ENCODE measurements at places on chromosomes 1 and 21.

DNA sequence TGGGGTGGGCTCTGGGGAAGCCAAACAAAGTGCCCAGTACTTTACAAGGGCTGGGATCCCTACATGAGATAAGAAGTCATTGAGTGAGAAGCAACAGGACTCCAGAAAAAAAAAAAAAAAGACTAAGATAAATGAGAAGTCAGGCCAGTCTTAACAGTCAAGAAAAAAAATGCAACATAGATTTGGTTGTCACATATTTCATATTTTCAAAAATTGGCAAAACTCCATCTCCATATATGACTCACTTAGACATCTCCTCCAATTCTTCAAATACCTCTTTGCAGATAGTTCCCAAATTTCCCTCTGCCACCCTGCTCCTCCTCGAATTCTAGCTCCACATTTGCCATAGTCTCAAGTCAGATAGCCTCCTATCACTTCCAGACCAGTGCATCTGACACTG is 20.9 kb upstream of the SIPA1L2 start:
- no peak for DNase-seq

DNA sequence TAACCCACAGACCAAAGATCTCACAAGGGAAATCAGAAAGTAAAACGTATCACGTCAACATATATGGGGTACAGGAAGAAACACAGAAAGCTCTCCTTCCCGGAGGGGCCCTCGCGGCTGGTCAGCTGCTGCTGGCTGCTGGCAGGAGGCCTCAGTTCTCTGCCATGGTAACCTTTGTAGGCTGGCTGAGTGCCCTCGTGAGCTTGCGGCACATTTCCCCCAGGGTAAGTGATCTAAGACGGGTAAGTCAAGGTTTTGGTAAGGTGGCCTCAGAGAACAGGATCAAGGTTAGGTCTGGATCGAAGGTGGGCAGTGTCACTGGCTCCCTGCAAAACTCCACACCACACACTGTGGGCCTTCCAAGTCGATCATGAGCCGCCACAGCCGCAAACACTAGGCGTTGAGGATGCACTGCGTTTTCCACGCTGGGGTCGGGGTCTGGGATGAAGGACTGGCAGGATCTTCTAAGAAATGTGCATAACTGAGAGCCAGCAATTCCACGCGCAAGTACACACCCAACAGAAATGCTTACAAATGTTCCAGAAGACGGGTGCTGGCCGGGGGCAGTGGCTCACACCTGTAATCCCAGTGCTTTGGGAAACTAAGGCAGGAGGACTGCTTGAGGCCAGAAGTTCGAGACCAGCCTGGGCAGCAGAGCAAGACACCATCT is 33.9 kb downstream of the WDR4 start:
- DNase-seq, result no peak

DNA sequence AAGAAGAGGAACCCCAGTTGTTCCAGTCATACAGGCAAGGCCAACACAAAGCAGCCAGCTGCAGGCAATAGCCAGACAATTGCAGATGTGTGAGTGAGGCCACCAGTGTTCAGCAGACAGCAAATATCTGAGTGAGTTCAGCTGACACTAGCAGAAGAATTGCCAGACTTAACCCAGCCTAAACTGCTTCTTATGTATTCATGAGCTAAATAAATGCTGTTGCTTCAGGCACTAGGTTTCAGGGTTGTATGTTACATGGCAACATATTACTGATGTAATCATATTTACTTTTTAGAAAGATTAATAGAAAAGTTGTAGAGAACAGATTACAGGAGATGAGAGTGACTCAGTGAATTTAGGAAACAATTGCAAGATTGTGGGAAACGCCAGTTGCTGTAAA is 129.8 kb upstream of the CHODL start:
- DNase-seq, result no peak

DNA sequence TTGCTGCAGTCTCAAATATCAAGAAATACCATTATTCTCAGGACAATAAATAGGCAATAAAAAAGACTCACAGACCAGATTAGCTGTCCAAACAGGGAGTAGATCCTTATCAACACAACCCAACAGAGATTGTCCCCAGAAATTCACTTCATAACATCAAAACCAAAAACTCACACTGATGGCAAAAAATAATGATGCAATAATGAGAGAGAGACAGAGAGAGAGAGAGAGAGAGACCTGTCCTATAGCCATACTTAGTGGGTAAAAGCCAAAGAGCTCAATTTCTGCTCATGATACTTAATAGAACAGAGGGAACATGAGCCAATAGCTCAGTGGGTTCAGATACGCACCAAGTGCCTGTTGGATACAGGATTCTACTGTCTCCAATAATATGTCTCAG is 244.5 kb downstream of the FAM72C start:
- no peak for DNase-seq

GRCh38 chr1:2503554-2504224 is 22.7 kb downstream of the PANK4 start:
- no peak for DNase-seq

DNA sequence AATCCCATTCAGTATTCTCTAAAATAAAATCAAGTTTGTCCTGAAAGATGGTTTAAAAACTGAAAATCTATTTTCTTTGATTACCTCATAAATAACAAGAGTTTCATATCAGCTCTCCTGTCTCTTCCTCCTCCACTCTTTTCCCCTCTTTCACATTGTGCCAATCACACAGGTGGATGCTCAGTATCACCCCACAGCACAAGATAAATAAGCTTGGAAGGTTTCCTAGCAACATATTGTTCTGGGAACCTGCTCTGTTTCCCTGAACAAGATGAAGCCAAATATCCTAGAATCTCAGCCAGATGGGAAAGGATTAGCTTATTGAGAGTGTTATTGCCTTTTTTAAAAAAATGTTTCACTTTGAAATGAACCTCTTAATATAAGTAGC is 45.7 kb upstream of the CACYBP start:
- DNase-seq, result no peak

DNA sequence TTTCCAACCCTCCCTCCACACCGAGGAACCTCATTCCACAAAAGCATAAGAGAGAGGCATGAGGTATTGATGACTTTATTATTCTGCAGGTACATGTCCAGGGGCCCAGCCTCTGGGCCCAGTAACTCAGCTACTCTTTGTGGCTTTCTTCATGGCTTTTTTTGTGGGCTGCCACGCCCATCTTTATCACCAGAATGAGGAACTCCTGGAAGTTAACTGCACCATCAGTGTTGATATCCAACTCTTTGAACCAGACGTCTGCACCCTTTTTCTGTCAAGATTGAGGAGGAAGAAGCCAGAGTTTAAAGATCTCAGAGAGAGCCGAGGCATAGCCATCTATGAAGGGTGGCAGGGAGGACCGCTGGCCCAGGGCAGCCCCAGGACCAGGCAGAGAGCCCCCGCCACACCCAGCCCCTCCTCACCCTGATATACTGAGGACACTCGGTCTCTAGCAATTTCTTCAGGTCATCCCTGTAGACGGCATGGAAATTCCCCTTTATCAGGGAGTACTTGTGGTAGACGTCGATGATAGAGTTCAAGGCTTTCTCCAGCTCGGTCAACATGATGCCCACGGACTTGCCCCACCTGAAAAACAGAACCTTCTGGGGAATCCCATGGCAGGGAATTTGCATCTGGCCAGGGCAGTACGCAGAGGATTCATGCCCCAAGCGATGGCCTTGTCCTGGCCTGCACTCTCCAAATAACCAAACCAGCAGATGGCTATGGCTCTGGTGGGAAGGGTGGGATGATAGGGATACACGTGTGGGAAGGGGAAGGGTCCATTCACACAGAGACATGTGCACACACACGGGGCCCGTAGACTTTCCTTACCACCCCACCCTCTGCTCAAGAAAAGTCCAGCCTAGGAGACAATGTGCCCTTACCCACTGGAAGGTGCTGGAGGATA is 647 bp downstream of the S100A8 start:
- DNase-seq, result no peak

- no peak for DNase-seq
These were observed 67.1 kb upstream of the CAPZB start for GRCh38 chr1:19552291-19553010.

DNA sequence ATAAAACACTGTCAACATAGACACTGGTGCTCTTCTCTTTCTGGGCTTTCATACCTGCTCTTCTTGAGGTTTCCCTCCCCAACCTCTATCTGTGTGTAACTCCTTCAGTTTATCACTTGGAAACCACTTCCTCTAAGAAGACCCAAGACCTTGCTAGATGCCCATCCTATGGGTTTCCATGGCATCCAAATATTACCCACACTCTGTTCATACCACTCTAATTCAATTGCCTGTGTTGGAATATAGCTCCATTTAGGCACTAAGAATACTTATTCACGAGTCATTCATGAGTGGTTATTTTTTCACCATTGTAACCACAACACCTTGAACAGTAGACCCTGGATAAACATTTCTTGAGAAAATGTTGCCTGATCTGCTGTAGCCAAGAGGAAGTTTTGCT is 231.1 kb upstream of the SGIP1 start:
- DNase-seq, result no peak

- DNase-seq, result no peak
These were observed 1.3 kb downstream of the CLDN19 start for GRCh38 chr1:42738678-42739226.

DNA sequence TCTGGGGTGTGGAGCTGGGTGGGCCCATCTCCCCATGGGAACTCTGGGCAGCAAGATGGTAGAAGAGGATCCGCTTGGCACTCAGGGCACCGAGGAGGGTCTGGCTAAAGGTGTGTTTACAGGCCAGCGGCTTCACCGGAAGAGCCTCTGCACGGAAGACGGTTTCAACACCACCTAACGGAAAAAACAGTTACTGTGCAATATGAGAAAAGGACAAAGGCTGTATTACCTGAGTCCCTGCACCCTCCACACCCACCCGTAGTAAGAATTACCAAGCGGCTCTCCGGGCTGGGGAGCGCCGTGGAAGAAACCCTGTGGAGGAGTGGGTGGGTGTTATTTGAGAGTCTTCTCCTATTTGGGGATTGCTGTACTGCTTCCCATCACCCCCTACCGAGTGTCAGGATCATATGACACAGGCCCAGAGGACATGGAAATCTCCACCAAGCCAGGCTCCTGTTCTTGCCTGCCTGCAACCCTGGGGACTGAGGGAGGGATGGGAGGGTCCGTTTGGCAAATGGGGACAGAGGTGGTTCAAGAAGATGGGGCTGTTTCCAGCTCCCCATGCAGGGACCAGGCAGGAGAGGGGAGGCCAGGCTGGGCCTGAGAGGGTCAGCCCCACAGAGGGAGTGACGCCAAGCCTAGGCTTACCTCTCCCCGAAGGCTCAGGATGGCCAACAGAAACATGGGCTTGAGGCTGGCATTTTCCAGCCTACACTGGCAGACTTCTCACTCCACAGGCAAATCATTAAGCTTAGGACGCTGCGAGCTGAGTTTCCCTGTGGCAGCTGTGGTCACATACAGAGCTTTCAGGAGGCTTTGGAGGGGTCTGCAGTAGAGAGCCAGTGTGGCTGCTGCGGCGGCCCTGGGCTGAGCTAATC is 203.5 kb upstream of the TMEM51 start:
- no peak for DNase-seq

DNA sequence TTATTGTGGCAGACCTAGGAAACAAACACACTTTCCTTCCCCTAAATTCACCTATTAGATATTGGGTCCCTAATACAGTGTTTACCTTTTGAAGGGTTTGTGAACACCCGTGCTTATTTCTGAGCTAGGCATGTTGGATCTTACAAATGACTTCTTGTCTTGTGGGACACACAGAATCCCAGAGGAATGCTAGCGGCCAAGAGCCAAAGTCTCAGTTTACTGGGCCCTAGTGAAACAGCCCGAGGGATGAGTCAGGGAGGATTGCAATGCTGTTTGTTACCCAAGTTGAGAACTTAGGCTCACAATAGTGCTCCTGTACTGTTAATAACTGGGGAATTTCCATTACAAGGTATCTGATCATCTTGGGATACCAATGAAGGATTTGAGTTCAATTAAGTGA is 100.1 kb upstream of the AKT3 start:
- DNase-seq, result no peak

- no peak for DNase-seq
These were observed 779.7 kb downstream of the USP25 start for GRCh38 chr21:16509476-16509875.

GRCh38 chr1:230210981-230211336 is 143.9 kb downstream of the GALNT2 start:
- no peak for DNase-seq

DNA sequence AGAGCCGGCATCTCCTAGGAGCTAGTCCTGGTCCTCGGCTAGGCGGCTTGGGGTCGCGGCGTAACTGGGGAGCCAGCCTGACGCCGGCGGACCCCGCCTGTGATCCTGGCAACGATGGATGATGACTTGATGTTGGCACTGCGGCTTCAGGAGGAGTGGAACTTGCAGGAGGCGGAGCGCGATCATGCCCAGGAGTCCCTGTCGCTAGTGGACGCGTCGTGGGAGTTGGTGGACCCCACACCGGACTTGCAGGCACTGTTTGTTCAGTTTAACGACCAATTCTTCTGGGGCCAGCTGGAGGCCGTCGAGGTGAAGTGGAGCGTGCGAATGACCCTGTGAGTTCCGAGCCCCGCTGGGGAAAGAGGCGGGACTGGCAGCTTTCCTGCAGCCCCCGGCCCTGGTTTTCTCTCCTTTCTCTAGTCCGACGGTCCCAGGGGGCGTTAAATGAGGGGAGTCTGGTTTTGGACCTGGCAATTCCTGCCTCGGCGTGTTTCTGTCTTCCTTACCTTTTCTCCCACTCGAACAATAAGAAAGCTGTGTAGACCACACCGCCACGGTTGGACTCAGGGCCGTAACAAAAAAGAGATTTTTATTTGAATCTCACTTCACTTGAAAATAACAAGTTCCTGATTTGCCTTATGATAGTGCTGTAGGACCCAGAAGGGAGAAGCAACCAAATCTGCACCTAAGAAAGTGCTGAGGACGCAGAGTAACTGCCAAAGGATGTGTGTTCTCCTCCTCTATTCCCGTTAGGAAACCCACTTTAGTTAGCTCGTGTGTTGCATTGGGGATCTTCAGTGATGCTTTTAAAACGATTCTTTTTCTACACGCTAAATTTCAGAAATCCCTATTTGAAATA is at the start of gene SPRTN:
SPRTN (plus strand) TSS at position 24 of the 859 bp plus-strand sequence; CDS start at position 115, 91 bp downstream.
- DNase-seq, result no peak

DNA sequence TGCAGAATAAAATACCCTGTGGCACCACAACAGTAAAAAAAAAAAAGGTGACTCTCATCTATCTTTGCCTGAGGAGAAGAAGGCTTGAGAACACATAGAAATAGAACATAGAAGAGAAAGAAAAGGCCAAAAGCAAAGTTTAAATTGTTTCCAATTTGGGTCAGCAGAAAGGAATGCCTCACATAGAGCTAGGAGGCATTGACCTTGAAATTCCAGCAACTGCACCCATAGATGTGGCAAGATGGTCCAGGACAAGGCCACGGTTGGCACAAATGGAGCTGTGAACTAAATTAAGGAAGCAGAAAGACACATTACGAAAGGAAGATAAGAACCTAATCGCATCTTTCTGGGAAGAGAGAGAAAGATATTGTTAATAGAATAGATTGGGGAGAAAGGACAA is 588.3 kb downstream of the LMO4 start:
- no peak for DNase-seq

- DNase-seq, result no peak
These were observed 5.2 kb downstream of the POFUT2 start for GRCh38 chr21:45282283-45283034.

Measured in CD4-positive, alpha-beta T cell treated with Interferon gamma for 1 hour (primary cell).